Renal pelvis (tissue), 12 donors: ENCODE measurements at places on chromosomes 13 and 19. TPM values are rescaled to one million over a fixed set of nuclear protein-coding genes. Genes with fewer than 3 reads are reported as not detected.

The CRB3 gene
- 34.0 TPM for polyA plus RNA-seq

- no peak for DNase-seq
Observed at GRCh38 chr13:75312884-75313520, 169.0 kb downstream of the TBC1D4 start.

GRCh38 chr13:35712907-35713761 is 236.6 kb upstream of the MAB21L1 start:
- DNase-seq: no peak

The LILRA1 gene
- polyA plus RNA-seq: 0.53 TPM

- DNase-seq: peak; percentile 84
Observed at GRCh38 chr13:23656637-23657371, 86.6 kb downstream of the TNFRSF19 start.

DNA sequence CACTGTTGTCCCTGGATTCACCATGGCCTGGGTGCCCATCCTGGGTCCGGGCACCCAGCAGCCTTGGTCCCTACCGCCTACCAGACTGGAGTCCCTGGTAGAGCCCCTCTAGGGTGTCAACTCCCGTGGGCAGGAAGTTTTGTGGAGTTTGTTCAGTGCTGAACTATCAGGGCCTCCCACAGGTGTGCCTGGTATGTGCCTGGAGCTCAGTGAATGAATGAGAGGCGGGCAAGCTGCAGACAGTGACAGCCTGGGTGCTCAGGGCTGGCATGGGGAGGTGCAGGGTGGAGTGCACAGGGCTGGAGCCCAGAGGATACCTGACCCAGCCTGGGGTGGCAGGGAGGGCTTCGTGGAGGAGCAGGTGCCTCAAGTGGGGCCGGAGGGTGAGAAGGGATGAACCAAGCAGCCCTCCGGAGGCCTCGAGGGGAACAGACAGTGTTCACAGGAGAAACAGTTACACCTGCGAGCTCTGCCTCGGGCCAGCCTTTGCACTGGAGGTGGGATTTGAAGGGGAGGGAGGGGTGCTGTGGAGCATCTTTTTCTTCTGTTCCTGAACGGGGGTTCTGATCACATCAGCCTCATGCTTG is 29.6 kb downstream of the PAK4 start:
- no peak for DNase-seq

The CD79A gene
- polyA plus RNA-seq: 0.39 TPM

The PROZ gene
- 3.5 TPM for polyA plus RNA-seq

GRCh38 chr19:14505488-14506239 is 9.7 kb upstream of the GIPC1 start:
- peak; percentile 47 for DNase-seq

GRCh38 chr13:44768239-44768638 is 192.1 kb upstream of the TSC22D1 start:
- no peak for DNase-seq

- DNase-seq: no peak
Observed at GRCh38 chr13:69999875-70000274, 107.8 kb upstream of the ATXN8OS start.

The ZNF285 gene
- 14.3 TPM for polyA plus RNA-seq

The SELENOV gene
- 12.6 TPM for polyA plus RNA-seq

GRCh38 chr13:40479196-40479845 is 187.1 kb downstream of the FOXO1 start:
- no peak for DNase-seq

DNA sequence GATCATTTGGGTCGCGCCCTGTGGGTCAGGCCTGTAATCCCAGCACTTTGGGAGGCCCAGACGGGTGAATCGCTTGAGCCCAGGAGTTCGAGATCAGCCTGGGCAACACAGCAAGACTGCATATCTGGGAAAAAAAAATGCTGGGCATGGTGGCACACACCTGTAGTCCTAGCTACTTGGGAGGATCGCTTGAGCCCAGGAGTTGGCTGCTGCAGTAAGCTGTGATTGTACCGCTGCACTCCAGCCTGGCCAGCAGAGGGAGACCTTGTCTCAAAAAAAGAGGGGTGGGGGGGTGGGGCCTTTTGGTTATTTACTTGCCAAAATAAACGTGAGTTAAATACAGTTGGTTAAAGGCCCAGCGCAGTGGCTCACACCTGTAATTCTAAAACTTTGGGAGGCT is 9.8 kb upstream of the ZNF544 start:
- DNase-seq: no peak

DNA sequence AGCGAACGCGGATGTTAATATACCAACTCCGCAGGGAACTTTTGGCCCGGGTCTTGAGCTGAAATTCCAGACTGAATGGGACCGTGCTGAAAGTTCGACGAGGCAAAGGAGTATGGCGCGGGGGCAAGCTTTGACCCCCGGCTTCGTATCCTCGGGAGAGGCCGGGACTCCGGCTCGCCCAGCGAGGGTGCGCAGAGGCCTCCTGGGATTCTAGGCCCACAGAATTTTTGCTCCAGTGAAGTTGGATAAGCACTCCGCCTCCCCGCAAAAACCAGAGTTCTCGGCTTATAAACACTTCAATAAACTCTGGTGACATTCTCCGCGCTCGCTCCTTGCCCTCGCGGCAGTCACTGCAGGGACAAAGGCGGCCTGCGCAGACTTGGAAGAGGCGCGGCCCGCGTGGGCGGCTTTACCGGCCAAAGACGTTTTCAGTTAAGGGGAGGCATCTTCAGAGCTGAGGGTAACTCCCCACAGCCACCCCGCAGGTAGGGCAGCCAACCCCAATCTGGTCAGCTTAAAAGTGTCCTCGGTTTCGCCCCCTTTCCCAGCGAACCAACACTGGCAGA is 112.6 kb downstream of the KCNRG start:
- DNase-seq: no peak

DNA sequence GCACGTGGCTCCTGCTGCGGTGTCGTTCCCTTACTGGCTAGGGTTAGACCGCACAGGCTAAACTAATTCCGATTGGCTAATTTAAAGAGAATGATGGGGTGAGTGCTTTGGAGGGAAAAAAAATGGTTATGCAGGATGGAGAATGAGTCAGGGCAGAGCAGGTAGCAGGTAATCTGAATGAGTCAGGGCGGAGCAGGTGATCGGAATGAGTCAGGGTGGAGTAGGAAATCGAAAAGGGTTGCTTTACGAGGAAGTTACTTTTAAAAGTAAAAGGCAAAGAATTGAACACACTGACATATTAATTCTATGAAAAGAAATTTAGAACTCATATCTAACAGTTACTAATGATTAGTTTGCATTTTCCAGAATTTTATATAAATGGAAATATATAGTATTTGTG is 335.5 kb downstream of the FOXO1 start:
- DNase-seq: no peak

GRCh38 chr13:110702591-110703526 is 3.1 kb downstream of the CARS2 start:
- peak; percentile 57 for DNase-seq

DNA sequence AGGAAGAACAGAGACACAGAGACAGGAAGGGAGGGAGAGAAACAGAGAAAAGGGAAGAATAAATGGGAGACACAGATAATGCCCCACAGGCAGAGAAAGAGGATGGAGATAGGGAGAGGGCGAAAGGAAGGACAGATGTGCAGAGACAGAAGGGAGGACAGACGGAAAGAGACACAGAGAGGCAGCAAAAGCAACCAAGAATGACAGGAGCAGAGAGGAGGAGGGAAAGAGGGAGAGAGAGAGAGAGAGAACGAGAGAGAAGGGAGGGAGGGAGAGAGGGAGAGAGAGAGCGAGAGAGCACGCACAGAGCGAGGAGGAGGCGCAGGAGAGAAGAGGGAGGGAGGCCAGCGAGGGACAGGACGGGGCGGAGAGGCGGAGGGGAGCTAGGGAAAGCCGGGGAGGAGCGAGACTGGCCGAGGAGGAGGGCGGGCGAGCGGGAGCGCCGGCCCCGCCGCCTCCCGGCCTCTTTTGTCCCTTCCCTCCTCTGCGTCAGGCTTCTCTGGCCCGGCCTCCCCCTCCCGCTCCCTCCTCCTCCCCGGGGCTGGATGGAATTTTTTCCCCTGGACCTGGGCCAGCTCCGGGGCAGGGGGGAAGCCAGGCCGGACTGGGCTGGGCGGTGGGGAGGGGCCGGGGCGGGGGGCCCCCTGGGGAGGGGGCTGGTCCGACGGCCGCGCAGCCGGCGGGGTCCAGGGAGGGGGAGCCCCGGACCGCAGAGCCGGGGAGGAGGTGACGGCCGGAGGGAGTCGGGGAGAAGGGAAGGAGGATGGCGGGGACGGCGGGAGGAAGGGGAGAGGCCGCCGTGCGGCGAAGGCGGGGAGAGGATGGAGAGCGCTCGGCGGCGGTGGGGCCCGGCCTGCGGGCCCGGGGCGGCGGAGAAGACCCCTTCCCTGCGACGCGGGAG is 4.2 kb upstream of the SPACA6 start:
- peak; percentile 95 for DNase-seq

DNA sequence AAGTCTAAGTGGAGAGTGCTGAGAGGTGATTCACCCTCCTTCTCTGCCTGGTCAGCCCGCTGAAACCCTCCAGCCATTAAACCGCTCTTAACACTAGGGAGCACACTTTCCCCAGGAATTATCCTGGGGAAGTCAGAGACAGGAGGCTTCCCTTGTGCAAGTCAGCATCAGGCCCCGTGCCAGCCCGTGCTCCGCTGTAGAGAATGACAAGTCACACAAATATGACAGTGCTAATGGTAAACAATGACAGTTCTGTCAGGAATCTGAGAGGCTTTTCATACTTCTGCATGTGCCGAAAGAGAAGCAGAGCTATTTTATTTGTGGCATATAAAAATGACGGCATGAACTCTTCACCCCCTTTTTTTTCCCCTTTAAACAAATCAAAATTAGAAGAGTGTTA is 816.9 kb upstream of the SLC10A2 start:
- peak; percentile 85 for DNase-seq

DNA sequence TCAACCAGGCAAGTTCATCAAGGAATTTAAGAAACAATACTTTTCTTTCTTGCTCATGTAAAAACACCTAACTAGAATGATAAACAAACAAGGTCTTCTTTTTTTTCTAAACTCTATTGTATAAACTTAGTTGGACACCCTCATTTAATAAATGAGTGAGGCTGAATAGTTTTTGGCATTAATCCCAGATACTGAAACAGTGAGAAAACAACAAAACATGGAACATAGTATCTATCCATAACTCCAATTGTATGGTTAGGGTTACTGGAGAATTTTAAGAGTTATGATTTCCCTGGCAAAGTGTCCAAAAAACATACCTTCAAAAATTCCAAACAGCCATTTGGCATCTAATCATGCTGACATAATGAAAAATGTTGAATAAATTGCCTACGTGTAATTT is 5.8 kb upstream of the POMP start:
- no peak for DNase-seq

The ENOX1 gene
- 11.1 TPM for polyA plus RNA-seq

The VSTM1 gene
- polyA plus RNA-seq: not detected

- DNase-seq: no peak
Observed at GRCh38 chr13:108980237-108980636, 350.8 kb downstream of the MYO16 start.

The MEIOSIN gene
- not detected for polyA plus RNA-seq

DNA sequence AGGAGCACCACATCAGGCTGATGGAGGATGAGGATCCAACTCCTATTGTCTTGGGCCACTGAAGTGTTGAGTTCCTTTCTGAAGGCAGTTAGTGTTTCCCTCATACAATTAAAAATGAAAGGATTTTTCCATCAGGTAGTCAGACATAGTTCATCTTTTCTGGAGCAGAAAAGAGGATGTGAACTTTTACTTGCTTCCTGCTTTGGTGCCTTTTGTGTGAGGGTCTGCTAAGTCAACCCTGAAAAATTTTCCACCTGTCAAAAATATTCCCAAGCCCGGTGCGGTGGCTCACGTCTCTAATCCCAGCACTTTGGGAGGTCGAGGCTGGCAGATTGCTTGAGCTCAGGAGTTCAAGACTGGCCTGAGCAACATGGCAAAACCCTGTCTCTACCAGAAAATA is 43.9 kb downstream of the RGCC start:
- DNase-seq: no peak

DNA sequence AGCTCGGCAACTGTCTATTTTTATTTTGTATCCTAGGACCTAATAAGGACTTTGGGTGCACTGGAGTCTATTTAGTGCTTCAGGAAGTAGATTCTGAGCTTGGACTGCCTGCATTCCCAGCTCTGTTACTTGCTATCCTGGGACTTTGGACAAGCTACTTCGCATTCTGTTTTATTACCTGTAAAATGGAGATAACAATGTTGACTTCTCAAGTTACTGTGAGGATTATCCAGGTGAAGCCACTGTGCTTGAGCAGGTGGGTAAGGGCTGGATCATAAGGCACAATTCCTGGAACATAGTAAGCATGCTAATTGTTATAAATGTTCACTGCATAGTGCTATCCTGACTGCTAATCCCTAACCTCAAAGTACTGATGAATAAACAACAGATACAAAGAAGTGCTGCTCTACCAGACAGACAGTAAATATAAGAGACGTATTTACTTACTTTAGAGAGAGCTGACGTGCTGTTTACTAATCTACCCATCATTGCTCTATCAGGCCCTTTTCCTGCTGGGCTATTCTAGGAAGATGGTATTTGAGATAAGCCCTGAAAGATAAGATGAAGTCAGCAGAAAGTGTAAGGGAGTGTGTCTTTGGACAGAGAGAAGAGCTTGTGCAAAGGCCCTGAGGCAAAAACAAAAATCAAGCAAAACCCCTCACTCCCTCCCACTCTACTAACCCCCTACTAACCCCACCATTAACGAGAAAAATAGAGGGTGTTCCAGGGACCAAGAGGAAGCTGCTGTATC is 50.8 kb upstream of the FLT1 start:
- no peak for DNase-seq

- DNase-seq: peak; percentile 94
Observed at GRCh38 chr19:58059003-58059670, at the start of gene ZNF135. Gene ZNF135 (plus strand): TSS chr19:58059282. CDS start chr19:58060003, 721 bp downstream.

DNA sequence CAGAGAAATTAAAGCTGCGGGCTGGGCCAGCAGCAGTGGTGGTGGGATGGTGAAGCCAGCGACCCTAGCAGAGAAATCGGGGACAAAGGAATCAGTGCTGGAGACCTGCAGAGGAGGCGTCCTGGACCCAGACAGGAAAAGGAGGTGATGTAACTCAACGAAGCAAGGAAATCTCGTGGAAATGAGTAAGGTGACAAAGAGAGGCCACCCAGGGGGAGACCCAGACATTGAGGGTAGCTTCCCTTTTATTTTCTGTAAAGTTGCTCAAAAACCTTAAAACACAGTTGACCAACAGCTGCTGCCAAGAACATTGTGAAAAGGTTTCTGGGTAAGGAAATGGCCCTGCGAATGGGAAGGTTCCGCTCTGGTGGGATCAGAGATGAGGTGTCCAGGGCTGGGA is 13.3 kb upstream of the RETN start:
- DNase-seq: no peak

- DNase-seq: no peak
Observed at GRCh38 chr13:27526516-27526915, 76.2 kb upstream of the MTIF3 start.

DNA sequence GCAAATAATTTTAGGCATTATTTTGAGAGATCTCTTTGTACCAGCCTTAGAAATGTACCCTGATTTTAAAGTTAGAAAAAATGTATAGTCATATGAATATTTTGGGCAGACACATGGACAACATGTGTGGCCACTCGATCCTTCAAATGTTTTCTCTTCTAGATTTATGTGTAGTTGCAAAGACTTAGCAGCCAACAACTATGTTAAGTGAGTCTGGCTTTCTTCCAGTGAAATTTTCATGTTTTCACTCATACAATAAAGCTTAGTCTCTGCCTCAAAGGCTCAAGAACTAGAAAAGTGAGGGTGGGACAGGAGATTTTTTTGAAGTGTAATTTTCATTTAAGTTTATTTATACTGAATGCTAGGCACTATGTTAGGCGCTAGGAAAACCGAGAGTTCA is 207.7 kb upstream of the DACH1 start:
- no peak for DNase-seq

GRCh38 chr19:45340232-45340898 is at the start of gene KLC3:
Gene KLC3 (plus strand): TSS chr19:45340750. CDS start chr19:45345542, 4,792 bp downstream.
- DNase-seq: no peak

GRCh38 chr19:41595890-41596280 is 19.9 kb downstream of the CEACAM21 start:
- no peak for DNase-seq

The HIPK4 gene
- 0.16 TPM for polyA plus RNA-seq

GRCh38 chr19:7879111-7879807 is 5.1 kb upstream of the PRR36 start:
- DNase-seq: no peak
